ENCODE measurements at places on chromosomes 12 and 14. TPM values are rescaled to one million over a fixed set of nuclear protein-coding genes. Genes with fewer than 3 reads are reported as not detected.

GRCh38 chr12:102687523-102687922, 207.2 kb upstream of the IGF1 start:
- no peak for DNase-seq

DNA sequence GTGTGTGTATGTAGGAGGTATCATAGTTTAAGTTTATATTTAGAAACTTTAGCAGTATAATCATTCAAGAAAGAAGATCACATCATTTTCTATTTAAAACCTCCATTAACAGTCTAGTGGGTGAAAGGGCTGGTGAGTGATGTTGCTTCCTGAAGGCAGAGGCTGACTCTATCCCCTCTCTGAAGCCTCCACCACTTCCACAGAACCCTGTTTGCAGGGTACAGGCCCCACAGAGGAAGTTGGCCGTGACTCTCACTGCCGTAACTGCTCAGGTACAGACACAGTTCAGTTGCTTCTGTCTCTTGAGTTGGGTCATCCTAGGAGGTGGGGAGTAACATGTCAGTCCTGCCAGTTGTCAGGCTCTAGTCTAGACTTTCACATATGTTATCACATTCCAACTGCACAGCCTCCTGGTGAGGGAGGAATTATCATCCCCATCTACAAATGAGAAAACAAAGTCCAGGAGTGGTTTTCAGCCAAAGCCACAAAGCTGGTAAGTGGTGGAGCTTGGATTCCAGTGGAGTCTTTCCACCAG, 31.5 kb downstream of the CFL2 start:
- peak; percentile 27 for DNase-seq

DNA sequence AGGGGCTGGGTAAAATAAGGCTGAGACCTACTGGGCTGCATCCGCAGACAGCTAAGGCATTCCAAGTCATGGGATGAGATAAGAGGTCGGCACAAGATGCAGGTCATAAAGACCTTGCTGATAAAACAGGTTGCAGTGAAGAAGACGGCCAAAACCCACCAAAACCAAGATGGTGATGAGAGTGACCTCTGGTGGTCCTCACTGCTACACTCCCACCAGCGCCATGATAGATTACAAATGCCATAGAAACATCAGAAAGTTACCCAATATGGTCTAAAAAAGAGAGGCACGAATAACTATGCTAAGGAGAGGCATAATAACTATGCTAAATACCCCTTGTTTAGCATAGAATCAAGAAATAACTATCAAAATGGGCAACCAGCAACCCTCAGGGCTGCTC, 46.2 kb upstream of the MAP3K9 start:
- no peak for DNase-seq

GRCh38 chr14:97603201-97603600, 806.0 kb downstream of the VRK1 start:
- no peak for DNase-seq

DNA sequence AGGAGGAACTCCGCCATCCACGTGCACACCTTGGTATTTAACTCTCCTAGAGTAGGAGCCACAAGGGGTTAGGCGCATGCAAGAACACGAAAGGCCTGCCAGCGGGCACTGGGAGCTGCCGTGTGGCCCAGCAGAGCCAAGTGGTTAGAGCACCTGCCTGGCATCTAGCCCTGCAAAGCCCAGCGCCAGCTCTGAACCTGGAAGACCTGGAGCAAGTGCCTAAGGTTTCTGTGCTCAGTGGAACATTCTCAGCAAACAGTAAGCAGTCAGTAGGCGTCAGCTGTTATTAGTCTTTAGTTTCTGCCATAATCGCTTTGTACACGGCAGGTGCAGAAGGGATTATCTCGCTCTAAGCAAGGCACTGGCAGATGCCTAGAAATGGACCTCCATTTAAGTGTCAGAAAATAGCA, 55.4 kb downstream of the SETD3 start:
- DNase-seq: no peak

DNA sequence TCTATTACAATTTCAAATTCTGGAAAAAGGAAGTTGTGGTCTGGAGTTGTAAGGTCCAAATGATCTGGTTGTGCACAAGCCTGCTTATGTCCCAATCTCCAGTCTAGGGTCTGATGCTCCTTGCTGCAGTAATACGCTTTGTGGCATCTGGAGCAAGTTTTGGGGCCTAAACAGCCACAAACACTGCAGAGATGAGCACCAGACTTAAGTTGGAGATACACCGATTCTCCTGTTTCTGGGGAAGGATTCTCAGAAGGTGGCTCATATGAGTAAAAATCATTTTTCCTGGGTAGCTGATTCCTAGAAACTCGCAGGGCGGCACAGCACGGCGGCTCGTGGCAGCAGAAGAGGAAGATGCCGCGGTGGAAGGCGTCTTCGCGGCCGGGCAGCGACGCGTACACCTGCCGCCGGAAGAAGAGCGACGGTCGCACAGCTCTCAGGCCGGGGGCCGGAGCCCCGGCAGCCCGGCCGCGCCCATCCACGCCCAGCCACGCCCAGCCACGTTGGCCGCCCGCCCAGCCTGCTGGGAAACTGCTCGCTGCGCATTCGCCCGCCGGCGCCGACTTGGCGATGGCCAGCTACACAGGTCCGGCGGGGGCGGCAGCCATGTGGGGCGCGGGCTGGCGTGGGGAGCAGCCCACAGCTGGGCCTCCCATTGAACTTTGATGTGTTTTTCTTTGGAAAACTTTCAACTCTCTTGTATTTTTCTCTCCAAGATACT, 129.0 kb downstream of the ASCL4 start:
- peak; percentile 19 for DNase-seq

Gene PSMB11
- under 0.01 TPM for total RNA-seq

Gene TTC7B
- total RNA-seq: 10.8 TPM

Gene MUCL1
- total RNA-seq: not detected

Data from fibroblast of lung (primary cell).